ENCODE measurements at places on chromosomes 3 and 15. TPM values are rescaled to one million over a fixed set of nuclear protein-coding genes. Genes with fewer than 3 reads are reported as not detected.

PAQR5 gene
- total RNA-seq, result not detected

WDR53 gene
- 6.2 TPM for total RNA-seq

MYO5C gene
- total RNA-seq, result 36.7 TPM

CKMT1A gene
- not detected for total RNA-seq

FMN1 gene
- 0.33 TPM for total RNA-seq

CHRM5 gene
- not detected for total RNA-seq

ITIH4 gene
- total RNA-seq, result 0.96 TPM

SRGAP3 gene
- total RNA-seq, result 0.98 TPM

SAMD7 gene
- total RNA-seq, result not detected

GOLGA8T gene
- not detected for total RNA-seq
